NCI-H446 (cell line): ENCODE measurements at places on chromosomes 3 and 15.

DNA sequence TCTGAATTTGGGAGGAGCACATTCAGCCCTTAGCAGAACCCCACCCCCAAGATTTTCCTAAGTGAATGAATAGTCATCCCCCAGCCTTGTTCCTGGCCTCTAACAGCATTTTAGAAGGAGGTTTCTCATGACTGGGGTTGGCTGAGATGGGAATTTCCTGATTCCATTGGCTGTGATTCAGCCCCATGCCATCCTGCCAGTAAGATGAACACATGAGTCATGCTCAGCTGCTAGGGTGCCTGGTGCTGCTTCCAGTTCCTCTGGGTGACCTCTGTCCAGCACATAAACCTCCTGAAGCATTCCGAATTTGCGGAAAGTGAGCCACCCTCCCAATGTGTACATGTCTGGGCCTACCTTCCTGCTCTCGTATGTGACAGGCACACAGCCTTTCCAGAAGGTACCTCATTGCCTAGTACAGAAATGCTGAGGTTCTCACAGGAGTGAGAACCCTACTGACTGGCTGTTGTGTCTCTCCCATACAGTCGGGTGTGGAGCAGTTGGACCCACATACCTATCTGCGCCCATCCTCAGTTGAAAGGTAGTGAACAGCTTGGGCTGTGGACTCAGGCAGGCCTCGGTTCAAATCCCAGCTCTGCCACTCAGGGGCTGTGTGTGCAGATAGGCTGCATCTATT is 91.7 kb downstream of the APBA2 start:
- DNase-seq = peak; percentile 42

DNA sequence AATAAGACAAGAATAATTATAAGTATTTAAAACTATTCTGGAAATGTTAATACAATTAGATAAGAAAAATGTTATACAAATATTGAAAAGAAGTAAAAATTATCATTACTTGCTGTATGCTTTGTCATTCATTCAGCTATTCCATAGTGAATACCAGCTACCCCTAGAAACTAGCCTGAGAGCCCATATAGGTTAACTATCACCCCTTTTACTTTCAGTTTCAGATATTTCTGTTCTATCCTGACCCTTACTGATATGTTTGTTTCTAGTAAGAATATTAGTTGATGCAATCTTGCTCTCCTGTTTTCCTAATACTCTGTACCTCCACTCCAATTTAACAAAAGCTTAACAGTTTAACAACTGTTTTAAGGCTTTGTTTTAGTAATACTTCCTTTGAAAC is 31.6 kb downstream of the FAM227B start:
- no peak for DNase-seq

DNA sequence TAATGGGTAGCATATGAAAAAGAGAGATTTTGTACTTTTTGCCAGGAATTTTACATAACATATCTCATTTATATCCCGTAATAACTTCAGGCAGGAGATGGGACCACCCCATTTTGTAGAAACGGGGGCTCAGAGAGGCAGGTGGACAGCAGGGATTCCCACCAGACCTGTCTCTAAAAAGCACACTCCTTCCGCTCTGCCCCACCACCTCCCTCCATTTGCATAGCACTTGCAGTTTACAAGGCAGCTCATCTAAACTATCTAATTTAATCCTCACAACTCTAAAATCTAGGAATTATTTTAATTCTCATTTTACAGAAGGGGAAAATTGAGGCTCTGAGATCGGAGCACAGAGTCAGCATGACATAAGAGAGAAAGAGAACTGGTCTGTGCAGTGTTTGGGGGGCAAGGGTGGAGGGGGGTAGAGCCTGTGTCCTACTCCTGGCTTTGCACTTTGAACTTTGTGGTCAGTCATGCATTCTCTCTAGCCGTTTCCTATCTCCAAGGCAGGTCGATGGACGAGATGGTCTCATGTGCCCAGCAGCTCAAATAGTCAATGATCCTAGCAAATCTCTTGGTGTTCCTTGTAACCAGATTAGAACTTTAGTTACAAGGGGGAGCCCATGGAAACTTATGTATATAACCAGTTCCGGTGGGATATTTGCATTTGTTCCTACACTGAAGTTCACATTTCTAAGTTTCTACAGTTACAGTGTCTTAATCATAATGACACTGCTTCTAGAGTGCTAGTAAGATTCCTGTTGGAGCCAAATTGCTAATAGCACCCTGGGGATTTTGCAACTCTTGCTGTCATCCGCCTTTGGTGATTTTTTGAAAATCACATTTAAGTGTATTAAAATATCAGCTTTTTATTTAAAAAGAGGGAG is 18.6 kb downstream of the CRYGS start:
- DNase-seq = no peak

- no peak for DNase-seq
These were observed 33.4 kb downstream of the APBA2 start for GRCh38 chr15:28919201-28919635.

DNA sequence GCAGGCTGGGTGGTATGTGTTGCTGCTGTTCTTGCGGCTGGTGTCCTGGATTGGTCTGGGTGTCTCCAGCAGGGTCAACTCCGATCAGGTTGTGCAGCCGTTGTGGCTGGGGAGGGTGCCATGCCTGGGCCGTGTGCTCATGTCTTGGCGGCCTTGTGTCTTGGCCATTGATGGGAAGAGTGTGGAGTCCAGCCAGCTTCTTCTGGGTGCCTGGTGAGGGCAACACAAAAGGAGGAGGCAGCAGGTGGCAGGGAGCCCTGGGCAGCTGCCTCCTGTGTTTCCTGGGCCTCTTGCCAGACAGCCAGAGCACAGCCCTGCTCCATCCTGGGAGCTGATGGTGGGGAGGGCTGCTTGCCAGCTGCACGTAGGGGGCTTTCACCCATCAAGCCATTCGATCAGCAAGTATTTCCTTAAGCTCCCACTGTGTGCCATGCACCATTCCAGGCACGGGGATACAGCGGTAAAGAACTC is 4.3 kb downstream of the CHAC1 start:
- DNase-seq = peak; percentile 14

DNA sequence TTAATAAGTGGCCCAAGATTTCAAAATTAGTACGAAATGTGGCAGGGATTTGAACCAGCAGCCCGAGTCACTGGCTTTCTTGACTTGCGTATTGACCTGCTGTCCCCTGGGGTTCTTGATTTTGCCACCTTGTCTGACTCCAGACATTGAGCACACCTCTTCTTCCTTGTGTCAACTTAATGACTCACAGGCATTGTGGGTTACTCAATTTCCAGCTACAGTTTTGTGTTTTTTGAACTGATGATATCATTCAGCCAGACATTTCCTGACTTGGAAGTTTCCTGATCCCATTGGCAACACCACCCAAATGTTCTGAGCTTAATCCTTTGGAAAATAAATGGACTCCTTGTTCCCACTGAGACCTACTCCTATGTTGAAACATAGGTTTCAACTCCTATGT is 64.2 kb downstream of the MOBP start:
- no peak for DNase-seq

GRCh38 chr15:48465410-48465809 is 134.2 kb downstream of the DUT start:
- no peak for DNase-seq

- no peak for DNase-seq
These were observed 3.0 kb downstream of the ITIH4 start for GRCh38 chr3:52827441-52827840.

GRCh38 chr3:119937229-119937628 is 155.3 kb downstream of the NR1I2 start:
- no peak for DNase-seq

DNA sequence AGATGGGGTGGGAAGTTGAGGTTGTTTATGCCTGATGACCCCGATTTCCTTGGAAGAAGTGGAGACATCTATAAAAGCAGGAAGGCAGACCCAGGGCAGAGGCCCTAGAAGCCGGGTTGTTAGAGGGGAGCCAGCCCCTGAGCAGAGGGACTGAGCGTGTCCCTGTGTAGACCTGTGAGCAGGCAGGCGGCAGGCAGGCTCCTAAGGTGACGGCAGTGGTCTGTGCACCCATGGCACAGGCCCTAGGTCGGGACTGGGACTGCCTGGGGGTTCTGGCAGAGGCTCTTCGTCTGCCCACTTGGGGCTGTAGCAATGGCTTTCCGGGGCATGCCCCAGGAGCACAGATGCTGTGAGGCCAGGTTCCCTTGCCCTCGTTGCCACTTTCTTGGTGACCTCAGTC is 9.9 kb downstream of the SEMA4B start:
- DNase-seq = no peak

- no peak for DNase-seq
These were observed 6.9 kb upstream of the FOXB1 start for GRCh38 chr15:59997070-59997701.

DNA sequence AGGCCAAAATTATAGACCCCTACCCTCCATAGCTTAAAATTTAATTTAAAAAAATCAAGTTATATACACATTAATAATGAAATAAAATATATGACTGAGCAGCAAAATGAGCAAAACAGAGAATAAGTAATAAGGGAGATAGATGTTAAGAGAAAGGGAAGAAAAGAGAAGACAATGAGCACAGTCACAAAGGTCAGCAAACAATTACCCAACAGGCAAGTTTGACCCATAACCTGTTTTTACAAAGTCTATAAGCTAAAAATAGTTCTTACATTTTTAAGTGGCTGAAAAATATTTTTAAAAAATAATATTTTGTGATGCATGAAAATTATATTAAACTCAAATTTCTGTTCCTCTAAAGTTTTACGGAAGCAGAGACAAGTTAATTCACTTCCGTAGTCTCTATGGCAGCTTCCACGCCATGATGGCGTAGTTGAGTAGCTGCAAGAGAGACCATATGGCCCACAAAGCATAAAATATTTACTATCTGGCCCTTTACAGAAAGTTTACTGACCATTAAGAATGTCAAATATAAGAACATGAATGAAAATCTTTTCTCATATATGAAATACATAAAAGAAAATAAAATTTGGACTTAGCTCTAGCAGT is 47.5 kb downstream of the ACAP2 start:
- no peak for DNase-seq

GRCh38 chr3:11671648-11672100 is 28.0 kb upstream of the VGLL4 start:
- peak; percentile 33 for DNase-seq

GRCh38 chr3:25567388-25567787 is 97.3 kb downstream of the TOP2B start:
- no peak for DNase-seq

GRCh38 chr15:84750583-84751092 is 2.2 kb downstream of the ZNF592 start:
- DNase-seq = no peak

GRCh38 chr15:69304182-69304545 is 5.5 kb downstream of the PAQR5 start:
- no peak for DNase-seq

GRCh38 chr3:14494973-14495300 is 45.2 kb downstream of the GRIP2 start:
- no peak for DNase-seq
